Stimulated activated CD8-positive, alpha-beta memory T cell treated with anti-CD3 and anti-CD28 coated beads, Interleukin-4, amount 100 ng/mL, for 1 hour (primary cell): ENCODE measurements at places on chromosomes 2 and 18.

DNA sequence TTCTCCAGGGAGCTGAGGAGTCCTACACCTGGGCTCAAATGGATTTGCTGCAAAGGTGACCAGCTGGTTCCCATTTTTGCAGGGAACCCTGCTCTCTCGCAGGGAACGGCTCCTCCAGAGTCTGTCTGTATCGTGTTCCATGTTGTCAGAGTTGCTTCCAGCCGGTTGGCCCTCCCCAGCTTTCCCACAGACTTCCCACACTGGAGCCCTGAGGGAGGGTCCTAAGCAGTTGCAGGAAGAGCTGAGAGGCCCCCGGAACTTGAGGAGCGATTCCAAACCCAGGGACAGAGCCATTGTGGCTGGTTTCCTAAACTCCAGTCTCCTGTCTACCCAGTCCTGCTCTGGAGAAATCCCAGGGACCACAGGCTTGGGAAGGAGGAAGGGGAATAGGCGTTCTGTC lies 121.7 kb upstream of the PPP1CB start:
- no peak for DNase-seq

DNA sequence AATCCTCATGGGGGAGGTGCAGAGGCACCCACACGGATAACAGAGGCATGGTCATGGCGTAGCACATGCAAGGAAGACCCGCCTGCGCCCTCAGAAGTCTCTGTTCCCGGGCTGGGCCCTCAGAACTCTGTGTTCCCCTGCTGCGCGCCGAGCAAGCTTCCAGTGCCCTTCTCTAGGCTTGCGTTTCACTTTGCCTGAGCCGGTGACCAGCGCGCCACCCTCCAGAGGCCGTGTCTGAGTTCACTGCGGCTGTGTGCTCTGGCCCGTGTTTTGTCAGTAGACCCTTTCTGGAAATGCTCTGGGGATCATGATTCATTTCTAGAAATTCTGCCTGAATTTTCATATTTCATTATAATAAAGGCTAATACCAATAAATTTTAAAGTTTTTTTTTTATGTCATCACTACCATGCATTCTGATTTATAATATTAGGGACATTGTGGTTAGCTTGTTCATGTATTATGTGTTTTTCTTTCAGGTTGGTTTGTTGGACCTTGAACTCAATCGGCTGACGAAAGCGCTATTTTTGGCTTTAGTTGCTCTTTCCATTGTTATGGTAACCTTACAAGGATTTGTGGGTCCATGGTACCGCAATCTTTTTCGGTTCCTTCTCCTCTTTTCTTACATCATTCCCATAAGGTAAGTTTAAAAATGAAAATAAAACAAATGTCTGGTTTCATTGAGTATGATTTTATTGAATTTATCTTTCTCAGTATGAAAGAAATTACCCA lies 142.7 kb upstream of the NFATC1 start:
- no peak for DNase-seq

DNA sequence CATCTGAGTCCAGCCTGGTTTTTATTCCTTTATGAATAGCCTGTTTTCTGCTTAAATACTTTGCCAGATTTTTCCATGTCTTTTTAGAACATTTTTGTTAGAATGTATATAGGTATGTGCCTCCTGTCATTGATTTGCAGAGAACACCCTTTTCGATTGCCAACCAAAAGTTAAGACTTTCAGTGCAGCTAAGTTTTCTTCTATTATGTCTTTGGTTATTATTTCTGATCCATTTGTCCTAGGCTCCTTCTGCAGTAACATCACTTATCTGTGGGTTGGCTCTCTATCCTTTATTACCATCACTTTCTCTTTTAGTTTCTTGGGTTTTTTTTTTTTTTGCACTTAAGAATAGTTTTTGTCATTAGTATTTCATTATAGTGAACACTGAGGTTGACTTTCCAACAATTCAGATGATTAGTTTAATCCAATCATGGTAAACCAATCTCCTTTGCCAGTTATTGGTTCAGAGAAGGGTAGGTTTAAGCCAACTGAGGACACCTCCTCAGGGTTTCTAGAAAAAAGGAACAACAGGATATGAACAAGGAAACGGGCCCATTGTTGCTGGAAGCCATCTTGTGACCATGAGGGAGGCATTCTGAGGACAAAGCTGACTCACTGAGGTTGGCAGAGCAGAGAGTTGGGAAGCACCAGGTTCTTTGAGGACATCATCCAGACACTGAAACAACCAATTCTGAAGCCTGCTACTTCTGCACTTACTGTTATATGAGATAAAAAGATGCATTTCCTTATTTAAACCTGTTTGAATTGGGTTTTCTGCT lies 37.9 kb upstream of the GBX2 start:
- DNase-seq: no peak

GRCh38 chr2:39145906-39146421 lies 25.1 kb upstream of the SOS1 start:
- no peak for DNase-seq

- no peak for DNase-seq
Observed at GRCh38 chr2:54704238-54704637, 19.2 kb upstream of the EML6 start.

GRCh38 chr2:102983786-102984185 lies 222.0 kb downstream of the TMEM182 start:
- no peak for DNase-seq

GRCh38 chr2:98892871-98893270 lies 43.2 kb downstream of the CRACDL start:
- no peak for DNase-seq

DNA sequence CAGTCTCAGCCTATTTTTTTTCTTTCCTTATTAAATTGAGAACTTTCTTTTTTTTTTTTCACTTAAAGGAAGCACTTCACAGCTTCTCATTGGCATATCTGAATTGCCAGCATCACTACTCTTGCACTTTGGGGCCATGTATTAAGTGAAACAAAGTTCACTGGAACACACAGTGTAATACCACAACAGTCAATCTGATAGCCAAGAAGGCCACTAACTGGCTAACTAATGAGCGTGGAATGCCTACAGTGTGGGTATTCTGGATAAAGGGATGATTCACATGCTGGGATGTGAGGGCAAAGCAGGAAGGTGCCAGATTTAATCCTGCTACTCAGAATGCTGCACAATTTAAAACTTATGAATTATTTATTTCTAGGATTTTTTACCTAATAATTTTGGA lies 11.7 kb upstream of the C18orf63 start:
- DNase-seq: no peak

GRCh38 chr2:62184512-62185230 lies 11.2 kb upstream of the B3GNT2 start:
- no peak for DNase-seq

DNA sequence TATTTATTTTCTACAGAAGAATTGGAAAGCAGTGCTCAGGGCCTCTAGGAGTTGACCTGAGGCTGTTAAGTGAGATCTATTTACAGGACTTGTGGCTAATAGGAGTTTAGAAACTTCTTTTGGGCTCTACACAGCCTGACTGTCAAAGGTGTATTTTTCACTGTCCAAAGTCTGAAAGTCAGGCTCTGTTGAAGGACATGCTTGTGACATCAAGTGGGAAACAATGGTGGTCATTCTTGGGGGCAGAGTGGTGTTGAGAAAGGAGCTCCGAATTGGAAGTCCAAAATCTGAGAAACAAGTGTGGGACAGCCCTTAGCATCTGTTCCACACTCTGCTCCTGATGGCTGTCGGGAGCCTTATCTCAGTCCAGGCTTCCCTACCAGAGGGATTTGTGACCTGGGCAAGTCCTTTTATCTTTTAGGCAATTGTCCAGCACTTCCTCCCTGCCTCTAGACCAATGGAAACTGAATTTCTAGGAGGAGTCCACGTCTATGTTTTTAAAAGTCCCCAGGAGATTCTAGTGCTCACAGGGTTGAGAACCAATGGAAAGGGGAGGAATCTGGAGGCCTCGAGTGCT lies 76.4 kb downstream of the LIPG start:
- DNase-seq: no peak

- DNase-seq: no peak
Observed at GRCh38 chr2:127166231-127166860, 53.8 kb downstream of the CYP27C1 start.

GRCh38 chr2:188319838-188320237 lies 28.2 kb downstream of the GULP1 start:
- no peak for DNase-seq

DNA sequence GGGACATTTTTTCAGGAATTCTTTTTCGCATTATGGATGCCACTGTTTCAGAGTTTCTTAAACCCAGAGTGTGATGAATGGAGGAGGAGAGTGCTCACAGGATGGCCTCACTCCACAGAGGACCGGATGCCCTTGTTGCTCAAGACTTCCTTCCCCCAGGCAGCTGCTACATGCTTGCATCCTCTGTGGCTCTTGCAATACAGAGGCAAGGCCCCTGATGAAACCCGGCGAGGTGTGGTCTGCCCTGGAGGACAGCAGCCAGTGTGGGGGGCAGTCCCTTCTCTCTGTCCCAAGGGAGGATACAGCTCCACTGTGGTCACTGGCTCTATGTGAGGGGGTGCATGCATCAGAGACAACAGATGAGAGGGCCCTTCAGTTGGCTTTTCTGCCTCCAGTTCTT lies 109.6 kb downstream of the SH3RF3 start:
- no peak for DNase-seq

DNA sequence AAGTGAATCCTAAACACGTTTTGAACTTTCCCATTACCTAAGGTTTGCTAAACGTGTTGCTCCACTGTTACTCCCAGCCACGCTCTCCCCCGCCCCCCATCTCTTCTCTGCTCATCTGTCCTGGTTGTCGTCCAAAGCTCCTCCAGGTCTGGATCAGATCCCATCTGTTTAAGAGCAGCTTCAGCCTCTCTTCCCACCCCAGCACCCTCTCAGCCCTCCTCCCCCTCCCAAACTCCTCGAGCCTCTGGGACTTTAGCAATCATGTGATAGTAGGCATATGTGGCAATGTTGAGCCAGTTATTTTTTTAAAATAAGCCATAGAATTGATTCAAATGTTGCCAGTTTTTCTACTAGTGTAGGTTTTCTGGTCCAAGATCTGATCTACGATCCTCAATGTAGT lies 20.0 kb upstream of the LPIN1 start:
- no peak for DNase-seq

GRCh38 chr2:219142329-219142728 lies 18.3 kb downstream of the NHEJ1 start:
- DNase-seq: no peak

DNA sequence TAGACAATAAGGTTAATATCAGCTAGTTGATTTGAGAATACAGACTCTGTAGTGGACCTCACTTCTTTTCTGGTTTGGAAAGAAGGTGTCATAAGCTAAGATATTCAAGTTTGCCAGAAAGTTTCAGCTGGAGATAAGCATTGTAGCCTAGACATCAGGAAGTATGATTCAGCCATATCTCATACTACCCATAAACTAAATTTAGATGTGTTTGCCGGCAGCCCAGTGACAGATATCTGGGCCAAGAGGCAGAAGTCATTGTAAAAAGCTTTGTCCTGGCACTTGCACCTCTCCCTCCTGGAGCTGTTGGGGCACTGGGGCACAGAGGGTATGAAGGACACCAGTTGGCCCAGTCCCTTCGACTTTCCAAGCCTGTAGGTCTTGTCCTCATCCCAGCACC lies 128.0 kb downstream of the EPHA4 start:
- no peak for DNase-seq

DNA sequence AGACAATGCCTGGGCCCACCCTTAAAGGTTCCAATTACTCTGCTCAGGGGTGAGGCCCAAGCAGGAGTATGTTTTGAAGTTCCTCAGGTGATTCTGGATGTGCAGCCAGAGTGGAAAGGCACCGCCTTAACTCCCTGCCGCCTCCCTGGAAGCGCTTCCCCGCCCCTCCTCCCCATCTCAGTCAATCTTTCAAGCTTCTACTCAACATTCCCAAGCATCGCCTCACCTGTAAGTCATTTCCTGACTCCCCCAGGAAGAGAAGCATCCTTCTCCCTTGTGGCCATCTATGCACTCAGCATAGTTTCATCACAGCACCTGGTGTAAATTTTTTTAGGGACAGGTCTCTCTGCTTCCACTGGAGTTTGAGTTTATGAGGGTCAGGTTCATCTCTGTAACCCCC lies 67.5 kb downstream of the MYL12B start:
- no peak for DNase-seq

- no peak for DNase-seq
Observed at GRCh38 chr2:59585655-59586054, 967.8 kb downstream of the BCL11A start.

GRCh38 chr2:169765523-169765922 lies 31.9 kb downstream of the KLHL23 start:
- DNase-seq: no peak
